ENCODE measurements at places on chromosomes 4 and X. TPM values are rescaled to one million over a fixed set of nuclear protein-coding genes. Genes with fewer than 3 reads are reported as not detected.

The C4orf50 gene
- not detected for total RNA-seq

The ATP1B4 gene
- not detected for total RNA-seq

The FGF2 gene
- total RNA-seq, result 54.4 TPM

The SSX2 gene
- total RNA-seq, result not detected

The PRR32 gene
- not detected for total RNA-seq

The KIT gene
- total RNA-seq, result 6.9 TPM

The PRAF2 gene
- total RNA-seq, result 5.0 TPM

The SMPX gene
- total RNA-seq, result not detected

The CASP6 gene
- 45.0 TPM for total RNA-seq

The ADH1A gene
- not detected for total RNA-seq

The SMR3B gene
- not detected for total RNA-seq

The P2RY4 gene
- total RNA-seq, result not detected

The ENPP6 gene
- total RNA-seq, result not detected

The SLC26A1 gene
- total RNA-seq, result not detected

The IGFBP7 gene
- 33.2 TPM for total RNA-seq

Data from IMR-90 (cell line).